ENCODE measurements at places on chromosomes 6 and 20.
A peak's percentile ranks its signal among the peaks of the same experiment; 100 is the strongest.

GRCh38 chr6:23600118-23600517 lies 525.9 kb upstream of the NRSN1 start:
- no peak for DNase-seq

DNA sequence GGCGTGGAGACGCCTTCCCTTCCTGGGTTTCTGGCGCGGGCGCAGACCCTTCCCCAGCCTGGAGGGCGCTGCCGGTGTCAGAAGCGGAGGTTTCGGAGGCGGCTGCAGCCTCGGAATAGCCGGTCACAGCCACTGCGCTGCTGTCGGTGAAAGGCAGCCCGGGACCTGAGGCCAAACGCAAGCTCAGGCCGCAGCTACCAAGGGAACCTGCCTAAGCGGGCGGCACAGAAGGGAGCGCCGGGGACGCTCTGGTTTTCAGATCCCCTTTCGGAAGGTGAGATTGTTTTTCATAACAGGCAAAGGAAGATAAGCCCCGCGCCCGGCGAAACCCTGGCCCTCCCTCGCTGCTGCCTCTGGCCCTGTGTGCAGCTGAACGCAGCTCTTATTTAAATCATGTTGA lies 116.5 kb downstream of the FAM120B start:
- no peak for DNase-seq

DNA sequence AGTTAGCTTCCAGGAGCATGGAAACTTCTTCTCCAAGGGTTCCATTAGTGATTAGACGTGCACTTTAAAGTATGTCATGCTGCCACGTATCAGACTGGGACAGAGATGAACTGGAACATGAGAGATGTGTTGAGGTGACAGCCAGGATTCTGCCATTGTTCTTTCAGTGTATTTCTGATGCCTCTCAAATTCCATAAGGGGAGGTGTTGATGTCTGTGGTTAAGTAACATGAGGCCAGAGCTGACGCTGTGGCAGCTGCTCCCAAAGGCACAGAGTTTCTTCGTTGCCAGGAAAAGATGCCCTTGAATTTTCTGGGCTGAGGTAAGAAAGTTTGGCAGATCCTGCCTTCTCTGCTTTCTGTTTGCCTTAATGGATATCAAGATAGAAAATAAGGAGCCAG lies 63.5 kb downstream of the TRMT6 start:
- no peak for DNase-seq

GRCh38 chr6:7535498-7535897 lies 6.0 kb upstream of the DSP start:
- no peak for DNase-seq

DNA sequence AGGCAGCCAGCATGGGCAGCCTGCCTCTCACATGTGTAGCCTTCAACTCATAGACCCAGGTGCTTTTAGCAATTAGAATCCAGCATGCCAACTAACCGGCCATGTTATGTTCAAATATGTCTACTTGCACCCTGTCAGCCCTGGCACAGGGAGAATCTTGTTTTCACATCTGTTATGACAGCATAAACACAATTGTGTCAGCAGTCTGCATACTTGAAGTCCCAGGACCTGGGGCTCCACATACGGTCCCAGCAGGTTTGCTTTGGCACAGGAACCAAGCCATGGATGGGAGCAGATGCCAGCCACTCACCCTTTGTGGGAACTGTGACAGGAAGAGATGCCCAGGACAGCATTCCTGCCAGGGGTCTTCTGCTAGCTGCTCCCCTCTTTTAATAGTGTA lies 67.2 kb upstream of the SYNDIG1 start:
- DNase-seq: no peak

- no peak for DNase-seq
Observed at GRCh38 chr6:82248273-82248735, 760 bp upstream of the IBTK start.

- no peak for DNase-seq
Observed at GRCh38 chr6:100823041-100823440, 58.1 kb downstream of the ASCC3 start.

GRCh38 chr20:57548177-57549058 lies 12.5 kb upstream of the PCK1 start:
- DNase-seq: no peak

DNA sequence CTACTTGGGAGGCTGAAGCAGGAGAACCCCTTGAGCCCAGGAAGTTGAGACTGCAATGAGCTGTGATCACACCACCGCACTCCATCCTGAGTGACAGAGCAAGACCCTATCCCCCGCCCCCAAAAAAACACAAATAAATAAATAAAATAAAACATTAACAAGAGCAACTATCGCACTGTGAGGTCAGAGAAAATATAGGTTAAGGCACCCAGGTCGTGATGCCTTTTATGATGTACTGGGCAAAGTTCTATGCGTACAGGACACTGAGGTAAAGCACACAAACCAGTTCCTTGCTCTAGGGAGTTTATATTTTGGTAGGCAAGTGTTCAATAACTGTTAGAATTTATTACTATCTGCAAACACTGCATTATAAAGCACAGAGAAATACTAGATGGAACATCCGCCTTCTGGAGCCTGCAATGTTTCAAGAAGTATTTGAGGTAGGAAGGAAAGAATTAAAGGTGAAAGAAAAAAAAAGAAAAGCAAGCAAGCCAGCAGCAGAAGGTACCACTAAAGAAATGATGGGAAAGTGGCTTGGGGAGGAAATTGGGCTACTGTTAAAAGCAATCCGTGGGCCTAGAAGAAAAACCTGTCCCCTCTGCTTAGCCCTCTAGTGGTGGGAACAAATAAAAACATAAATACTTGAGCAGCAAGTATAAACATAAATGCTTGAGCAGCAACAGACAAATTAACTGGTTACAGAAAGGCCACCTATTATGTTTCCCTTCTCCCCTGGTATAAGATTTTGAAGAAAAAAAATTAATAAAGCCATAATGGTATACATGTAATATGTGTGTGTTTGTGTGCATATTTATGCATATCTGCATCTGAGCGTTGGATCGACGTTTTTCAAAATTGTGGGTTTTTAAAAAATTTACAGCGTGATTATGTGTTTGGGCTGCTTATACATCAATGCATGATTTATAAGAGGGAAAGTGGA lies 128.0 kb downstream of the PHACTR1 start:
- peak; percentile 34 for DNase-seq

- no peak for DNase-seq
Observed at GRCh38 chr6:165042912-165043311, 266.5 kb downstream of the C6orf118 start.

DNA sequence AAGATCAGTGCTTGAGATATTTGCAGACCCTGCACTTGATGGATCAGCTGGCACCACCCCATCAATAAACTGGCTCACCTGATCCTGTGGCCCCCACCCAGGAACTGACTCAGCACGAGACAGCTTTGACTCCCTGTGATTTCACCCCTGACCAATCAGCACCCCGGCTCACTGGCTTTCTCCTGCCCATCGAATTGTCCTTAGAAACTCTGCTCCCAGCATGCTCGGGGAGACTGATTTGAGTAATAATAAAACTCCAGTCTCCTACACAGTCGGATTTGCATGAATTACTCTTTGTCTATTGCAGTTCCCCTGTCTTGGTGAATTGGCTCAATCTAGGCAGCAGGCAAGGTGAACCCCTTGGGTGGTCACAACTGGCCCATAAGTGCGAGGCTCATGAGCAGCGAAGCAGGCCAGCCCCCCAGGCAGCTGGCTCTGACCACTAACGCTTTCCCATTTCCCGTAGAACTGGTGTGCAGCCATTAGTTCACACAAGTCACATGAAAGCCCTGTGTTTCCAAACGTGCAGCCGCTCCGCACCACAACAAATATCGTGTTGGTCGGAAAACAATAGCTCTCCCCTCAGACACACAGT lies 79.6 kb downstream of the RSPH3 start:
- no peak for DNase-seq

- peak; percentile 17 for DNase-seq
Observed at GRCh38 chr20:63696628-63697356, at the start of gene TNFRSF6B. Gene TNFRSF6B, plus strand, starts transcription at chr20:63696652. Its CDS starts 116 bp downstream, at chr20:63696768.

- no peak for DNase-seq
Observed at GRCh38 chr20:15847196-15847784, 726.0 kb downstream of the KIF16B start.

- DNase-seq: no peak
Observed at GRCh38 chr20:44501448-44501847, 20.4 kb downstream of the SERINC3 start.

GRCh38 chr6:14023855-14024254 lies 93.7 kb upstream of the CD83 start:
- no peak for DNase-seq

Data from K562 (cell line).